ENCODE measurements at places on chromosomes 3 and 15. TPM values are rescaled to one million over a fixed set of nuclear protein-coding genes. Genes with fewer than 3 reads are reported as not detected.

GRCh38 chr15:92693691-92694331, 38.2 kb upstream of the FAM174B start:
- H3K36me3 ChIP-seq: no peaks in the 10 kb centered on the region
- DNase-seq: peak; percentile 49
- no peaks in the 10 kb centered on the region for H3K4me1 ChIP-seq
- no peak overlapping the region for H3K4me3 ChIP-seq

DNA sequence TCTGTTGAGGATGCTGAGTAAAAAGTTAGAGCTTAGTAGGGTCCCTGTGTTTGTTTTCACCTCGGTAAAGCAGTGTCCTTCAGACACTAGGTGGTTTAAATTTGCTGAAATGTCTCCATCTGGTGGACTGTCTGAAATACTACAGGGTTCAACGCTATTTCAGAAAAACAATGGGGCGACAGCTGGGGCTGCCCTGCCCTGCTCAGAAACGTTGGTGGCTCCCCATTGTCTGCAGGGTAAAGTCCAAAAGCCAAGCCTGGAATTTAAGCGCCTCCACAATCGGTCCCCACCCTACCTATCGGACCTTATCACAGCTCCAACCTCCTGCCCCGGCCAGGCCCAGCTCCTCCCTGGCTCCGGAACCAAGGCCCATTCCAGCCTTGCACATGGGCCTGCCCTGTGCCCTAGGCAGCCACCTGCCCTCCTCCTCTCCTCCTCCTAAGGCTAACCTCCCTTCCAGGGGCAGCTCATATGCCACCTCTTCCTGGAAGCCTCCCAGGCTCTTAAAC, 4.3 kb upstream of the TSEN2 start:
- H3K36me3 ChIP-seq: no peaks in the 10 kb centered on the region
- H3K27me3 ChIP-seq: no peaks in the 10 kb centered on the region
- peak; percentile 78 for DNase-seq
- no peak overlapping the region for H3K4me3 ChIP-seq
- H3K4me1 ChIP-seq: peaks cover 59% of the 10 kb centered on the region

DNA sequence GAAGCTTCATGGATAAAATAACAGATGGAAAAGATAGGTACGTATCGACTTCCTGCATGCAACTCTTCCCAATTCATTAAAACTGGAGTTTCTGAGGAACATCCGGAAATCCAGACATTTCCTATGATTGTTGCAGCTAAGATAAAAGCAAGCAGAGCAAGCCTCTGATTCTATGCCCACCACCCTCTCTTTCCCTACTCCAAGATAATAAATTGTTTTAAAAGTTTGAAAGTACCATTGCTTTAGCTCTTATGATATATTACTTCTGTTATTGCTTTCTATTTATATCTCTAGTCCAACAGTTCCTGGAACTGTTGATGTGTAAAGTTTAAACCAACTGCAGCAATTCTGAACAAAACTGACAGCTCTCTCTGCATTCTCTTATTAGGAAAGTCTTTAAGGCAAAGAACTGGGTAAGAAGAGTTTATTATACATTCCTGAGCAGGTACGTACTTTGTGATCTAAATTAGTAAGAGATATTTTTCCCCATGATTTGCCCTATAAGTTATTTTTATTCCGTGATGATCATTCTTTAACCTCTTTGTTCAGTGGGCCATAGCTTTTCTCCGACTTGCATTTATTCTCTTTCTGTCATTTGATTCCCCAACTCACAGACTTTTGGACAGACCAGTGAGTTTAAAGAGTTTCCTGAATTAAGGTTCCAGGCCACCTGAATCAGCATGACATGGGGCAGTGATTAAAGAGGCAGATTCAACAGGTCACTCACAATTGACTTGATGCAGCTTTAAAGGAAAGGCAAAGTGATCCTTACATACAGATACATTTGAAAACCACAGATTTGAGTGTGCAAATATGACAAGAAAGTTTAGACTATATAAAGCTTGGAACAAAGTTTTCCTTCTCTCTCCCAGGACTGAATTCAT, 94.2 kb upstream of the THRB start:
- H3K36me3 ChIP-seq: no peaks in the 10 kb centered on the region
- H3K4me1 ChIP-seq: peaks cover 35% of the 10 kb centered on the region

- DNase-seq: no peak
- H3K27ac ChIP-seq: no peak overlapping the region
- no peaks in the 10 kb centered on the region for H3K27me3 ChIP-seq
- peaks cover 4% of the 10 kb centered on the region for H3K4me1 ChIP-seq
These were observed 25.7 kb upstream of the GSK3B start for GRCh38 chr3:120119846-120120510.

OR5H14 gene
- total RNA-seq: not detected

PIF1 gene
- total RNA-seq: 43.5 TPM
